HCT116 (cell line): ENCODE measurements at places on chromosomes 1 and 21. TPM values are rescaled to one million over a fixed set of nuclear protein-coding genes. Genes with fewer than 3 reads are reported as not detected.

DNA sequence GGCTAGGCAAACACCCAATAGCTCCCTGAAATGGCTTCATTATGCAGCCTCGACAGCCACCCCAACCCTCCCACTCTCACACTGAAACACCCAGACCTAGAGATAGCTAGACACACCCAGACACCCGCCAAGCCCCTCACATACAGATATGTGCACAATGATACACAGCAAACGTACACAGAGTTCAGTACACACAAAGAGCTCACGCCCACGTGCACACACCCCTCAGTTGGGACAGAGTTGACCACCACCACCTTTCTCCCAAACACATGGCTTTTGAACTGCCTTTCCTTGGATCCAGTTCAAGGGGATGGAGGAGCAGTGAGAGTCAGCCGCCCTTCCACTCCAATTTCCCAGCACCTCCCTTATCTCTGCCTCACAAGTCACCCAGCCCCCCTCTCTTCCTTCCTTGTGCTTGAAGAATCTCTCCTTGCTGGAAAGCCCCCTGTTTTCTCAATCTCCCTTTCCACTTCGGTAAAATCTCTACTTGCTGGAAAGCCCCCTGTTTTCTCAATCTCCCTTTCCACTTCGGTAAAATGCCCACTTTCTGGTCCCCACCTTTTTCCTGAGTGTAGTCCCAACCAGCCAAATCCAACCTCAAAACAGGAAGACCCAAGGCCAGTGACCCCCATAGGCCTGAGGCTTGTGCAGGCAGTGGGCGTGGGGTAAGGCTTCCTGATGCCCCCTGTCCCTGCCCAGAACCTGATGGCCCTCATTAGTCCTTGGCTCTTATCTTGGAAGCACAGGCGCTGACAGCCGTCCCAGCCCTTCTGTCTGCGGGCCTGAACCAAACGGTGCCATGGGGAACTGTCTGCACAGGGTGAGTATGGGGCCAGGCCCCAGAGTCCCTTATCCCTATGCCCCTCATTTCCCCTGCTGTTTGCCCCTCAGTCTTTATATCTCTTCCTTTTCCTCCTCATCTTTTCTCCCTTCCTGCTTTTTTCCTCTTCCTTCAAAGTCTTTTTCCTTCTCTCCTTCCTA lies at the start of gene ACKR1:
TSS of gene ACKR1 (plus strand) at position 715 of the 981 bp plus-strand sequence. CDS start at position 800, 85 bp downstream.
- H3K27me3 ChIP-seq, result peaks cover 35% of the 10 kb centered on the region
- no peaks in the 10 kb centered on the region for H3K36me3 ChIP-seq
- no peak within 1 kb of the TSS for H3K27ac ChIP-seq
- no peaks in the 10 kb centered on the region for H3K4me1 ChIP-seq
- H3K4me3 ChIP-seq, result no peak within 1 kb of the TSS

Gene AK2
- 233 TPM for total RNA-seq

GRCh38 chr1:228050571-228051231 lies 31.8 kb upstream of the ARF1 start:
- no peaks in the 10 kb centered on the region for H3K4me1 ChIP-seq
- no peak for DNase-seq
- no peak overlapping the region for H3K4me3 ChIP-seq
- no peaks in the 10 kb centered on the region for H3K36me3 ChIP-seq
- no peak overlapping the region for H3K27ac ChIP-seq
- no peaks in the 10 kb centered on the region for H3K27me3 ChIP-seq

DNA sequence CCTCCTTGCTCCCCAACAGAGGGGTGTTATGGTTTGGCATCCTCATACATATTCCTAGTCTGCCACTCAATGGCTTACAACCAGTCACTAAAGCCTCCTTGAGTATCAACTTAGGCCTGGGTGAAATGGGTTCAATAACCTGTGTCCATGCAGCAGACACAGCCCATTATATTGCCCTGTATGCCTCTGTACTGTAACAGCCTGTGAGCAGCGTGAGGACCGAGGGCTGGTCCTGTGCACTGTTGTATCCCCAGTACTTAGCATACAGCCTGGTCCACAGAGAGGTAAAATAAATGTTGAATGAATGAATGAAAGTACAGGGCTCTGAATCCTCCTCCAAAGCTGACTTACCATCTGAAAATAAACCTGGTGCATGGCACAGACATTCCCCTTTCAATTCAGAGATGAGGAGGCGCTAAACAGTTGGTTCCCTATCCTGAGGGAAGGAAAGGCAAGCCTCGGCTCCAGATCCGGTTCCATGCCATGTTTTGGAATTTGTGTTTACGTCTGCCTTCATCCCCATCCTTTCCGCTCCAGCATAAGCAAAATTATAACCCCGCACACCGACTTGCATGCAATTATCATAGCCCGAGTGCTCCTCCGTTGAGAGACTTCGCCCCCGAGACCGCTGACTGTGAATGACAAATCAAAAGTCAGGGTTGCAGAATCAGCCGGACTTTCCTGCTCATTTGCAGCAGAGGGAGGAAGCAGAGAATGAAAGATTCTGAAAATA lies 45.0 kb upstream of the DNAJC6 start:
- H3K4me3 ChIP-seq, result no peak overlapping the region
- H3K36me3 ChIP-seq, result no peaks in the 10 kb centered on the region
- no peak for DNase-seq
- H3K4me1 ChIP-seq, result no peaks in the 10 kb centered on the region; the same call in 1 of the 2 replicates
- H3K27ac ChIP-seq, result no peak overlapping the region
